ENCODE measurements at places on chromosomes 6 and 20.

- no peak for DNase-seq
Observed at GRCh38 chr6:82017288-82017687, 230.3 kb downstream of the IBTK start.

- DNase-seq, result no peak
Observed at GRCh38 chr6:91288741-91289140, 701.9 kb upstream of the MAP3K7 start.

GRCh38 chr20:60482221-60483008, 524.2 kb downstream of the CDH26 start:
- no peak for DNase-seq

DNA sequence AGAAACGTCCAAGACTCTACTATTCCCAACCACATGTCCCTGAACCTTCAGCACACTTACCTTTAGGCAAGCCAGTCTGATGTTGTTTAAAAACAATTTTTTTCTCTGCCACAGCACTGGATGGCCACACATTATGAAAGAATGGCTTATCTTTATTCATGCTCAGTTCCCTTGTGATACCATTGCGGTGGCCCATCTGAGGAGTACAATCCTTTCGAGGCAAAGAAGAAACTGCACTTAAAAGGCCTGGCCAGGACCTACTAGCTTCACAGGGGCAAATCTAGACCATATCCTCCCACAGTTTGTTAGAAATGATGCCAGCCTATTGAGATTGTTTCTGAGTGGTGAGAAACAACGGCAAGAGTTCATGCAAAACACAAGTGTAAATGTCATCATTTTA, 88.4 kb upstream of the PLEKHG1 start:
- no peak for DNase-seq

DNA sequence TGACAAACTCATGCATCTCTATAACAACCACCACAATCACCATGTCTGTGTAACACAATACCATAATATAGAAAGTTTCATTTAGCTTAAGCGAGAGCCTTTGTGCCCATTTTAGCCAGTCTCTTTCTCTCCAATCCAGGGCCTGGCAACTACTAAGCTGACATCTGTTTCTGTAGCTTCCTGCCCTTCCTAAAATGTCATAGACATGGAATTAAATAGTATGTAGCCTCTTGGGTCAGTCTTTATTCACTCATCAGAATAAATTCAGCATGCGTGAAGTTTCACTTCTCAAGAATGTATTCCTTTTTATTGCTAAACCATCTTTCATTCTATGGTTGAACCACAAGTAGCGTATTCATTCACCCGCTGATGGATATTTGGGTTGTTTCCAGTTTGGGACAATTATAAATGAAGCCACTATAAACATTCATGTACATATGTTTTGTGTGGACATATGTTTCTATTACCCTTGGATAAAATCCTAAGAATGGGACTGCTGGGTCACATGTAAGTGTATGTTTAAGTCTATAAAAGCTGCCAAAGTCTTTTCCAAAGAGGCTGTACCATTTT, 1.7 kb upstream of the TREM2 start:
- DNase-seq, result no peak
